ENCODE measurements at places on chromosomes 4 and X. TPM values are rescaled to one million over a fixed set of nuclear protein-coding genes. Genes with fewer than 3 reads are reported as not detected.
A peak's percentile ranks its signal among the peaks of the same experiment; 100 is the strongest.

GRCh38 chrX:16914058-16914457 is 32.4 kb upstream of the REPS2 start:
- no peak overlapping the region for H3K27ac ChIP-seq
- H3K4me1 ChIP-seq, result no peaks in the 10 kb centered on the region
- no peaks in the 10 kb centered on the region for H3K36me3 ChIP-seq

GRCh38 chr4:89889289-89889688 is 5.4 kb upstream of the MMRN1 start:
- H3K4me3 ChIP-seq, result no peak overlapping the region
- H3K27me3 ChIP-seq, result no peaks in the 10 kb centered on the region
- no peaks in the 10 kb centered on the region for H3K4me1 ChIP-seq
- H3K27ac ChIP-seq, result no peak overlapping the region
- no peaks in the 10 kb centered on the region for H3K36me3 ChIP-seq

The EXOC1L gene
- total RNA-seq, result not detected

The FAM47A gene
- total RNA-seq, result not detected

DNA sequence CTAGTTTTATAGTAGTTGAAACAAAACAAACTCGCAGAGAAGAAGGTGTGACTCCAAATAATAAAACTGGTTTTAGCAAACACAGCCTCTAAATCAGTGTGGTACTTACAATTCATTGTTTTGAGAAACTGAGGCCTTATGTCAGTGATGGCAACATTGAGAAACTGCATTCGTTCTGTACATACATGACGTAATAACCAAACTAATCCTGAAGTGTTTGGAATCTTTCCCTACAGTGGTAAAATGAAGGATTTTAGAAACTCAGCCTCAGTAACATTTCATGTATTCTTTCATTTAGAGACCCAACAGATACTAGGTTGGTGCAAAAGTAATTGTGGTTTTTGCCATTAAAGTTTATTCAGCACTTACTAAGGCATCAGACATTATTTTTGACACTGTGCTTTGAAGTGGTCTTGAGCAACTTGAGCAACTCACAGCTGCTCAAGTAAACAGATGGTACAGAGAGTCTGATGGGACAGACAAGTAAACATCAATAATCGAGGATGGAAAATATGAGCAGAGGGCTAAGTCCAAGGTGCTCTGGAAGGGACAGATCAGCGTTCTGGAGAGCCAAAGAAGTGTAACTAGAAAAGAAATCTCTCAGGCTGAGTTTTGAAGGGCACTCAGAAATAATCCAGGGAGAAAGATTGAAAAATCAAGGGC is 390.8 kb upstream of the BOD1L1 start:
- no peak overlapping the region for H3K4me3 ChIP-seq
- H3K27ac ChIP-seq, result no peak overlapping the region
- no peaks in the 10 kb centered on the region for H3K4me1 ChIP-seq
- H3K27me3 ChIP-seq, result no peaks in the 10 kb centered on the region
- no peaks in the 10 kb centered on the region for H3K36me3 ChIP-seq

GRCh38 chr4:95949136-95949765 is 109.4 kb downstream of the PDHA2 start:
- no peaks in the 10 kb centered on the region for H3K27me3 ChIP-seq
- no peaks in the 10 kb centered on the region for H3K36me3 ChIP-seq
- DNase-seq, result no peak
- H3K27ac ChIP-seq, result no peak overlapping the region
- H3K4me1 ChIP-seq, result 0 out of 2 replicates have a peak, but pooled peaks cover 3% of the 10 kb centered on the region
- no peak overlapping the region for H3K4me3 ChIP-seq

GRCh38 chrX:41184312-41184711 is 99.1 kb downstream of the USP9X start:
- no peaks in the 10 kb centered on the region for H3K27me3 ChIP-seq
- no peak overlapping the region for H3K27ac ChIP-seq
- no peak for DNase-seq
- H3K4me3 ChIP-seq, result no peak overlapping the region

- no peak for DNase-seq
- H3K27ac ChIP-seq, result no peak overlapping the region
- H3K36me3 ChIP-seq, result no peaks in the 10 kb centered on the region
- H3K4me3 ChIP-seq, result no peak overlapping the region
- H3K27me3 ChIP-seq, result no peaks in the 10 kb centered on the region
Observed at GRCh38 chr4:188268131-188268908, 129.1 kb downstream of the TRIML1 start.

The GPR50 gene
- not detected for total RNA-seq

GRCh38 chr4:141346144-141346543 is 125.4 kb downstream of the ZNF330 start:
- DNase-seq, result peak; percentile 11
- H3K4me3 ChIP-seq, result no peak overlapping the region
- H3K4me1 ChIP-seq, result no peaks in the 10 kb centered on the region
- no peaks in the 10 kb centered on the region for H3K36me3 ChIP-seq

GRCh38 chrX:42772874-42773273 is 5.1 kb downstream of the PPP1R2C start:
- no peak for DNase-seq
- no peak overlapping the region for H3K4me3 ChIP-seq
- no peaks in the 10 kb centered on the region for H3K4me1 ChIP-seq
- H3K27me3 ChIP-seq, result no peaks in the 10 kb centered on the region
- no peak overlapping the region for H3K27ac ChIP-seq

DNA sequence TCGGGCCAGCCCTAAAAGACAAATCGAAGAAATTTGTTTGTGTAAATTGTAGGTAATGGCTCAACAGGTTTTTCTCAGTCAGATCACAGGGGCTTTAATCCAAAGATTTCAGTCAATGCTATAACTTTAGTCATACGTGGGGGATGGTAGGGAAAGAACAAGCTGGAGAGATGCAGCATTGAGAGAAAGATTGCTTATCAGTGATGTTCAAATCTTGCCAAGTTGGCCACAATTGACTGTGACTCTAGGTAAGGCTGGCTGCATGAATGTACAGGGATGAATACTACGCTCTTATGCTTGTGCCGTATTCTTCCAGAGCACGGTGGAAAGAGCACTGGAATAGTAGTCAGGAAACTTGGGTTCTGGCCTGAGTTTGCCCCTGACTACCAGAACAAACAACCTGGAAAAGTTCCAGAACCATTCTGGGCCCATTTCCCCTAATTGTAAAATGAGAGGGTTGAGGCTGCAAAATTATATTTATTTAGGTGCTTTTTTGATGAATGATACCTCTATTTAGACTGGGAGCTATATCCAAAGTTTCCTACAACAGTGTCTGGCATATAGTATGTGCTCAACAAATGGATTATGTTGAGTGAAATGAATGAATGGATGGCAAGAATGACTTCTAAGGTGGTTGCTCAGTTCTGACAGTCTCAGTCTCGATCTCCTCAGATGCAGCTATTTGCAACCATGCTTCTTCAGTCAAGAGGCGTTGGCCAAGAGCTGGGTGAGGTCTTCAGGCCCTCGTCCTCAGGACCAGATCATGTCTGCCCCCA is 44.4 kb downstream of the TSC22D3 start:
- no peak overlapping the region for H3K27ac ChIP-seq
- H3K4me1 ChIP-seq, result no peaks in the 10 kb centered on the region
- DNase-seq, result no peak
- no peaks in the 10 kb centered on the region for H3K36me3 ChIP-seq
- H3K4me3 ChIP-seq, result no peak overlapping the region
- no peaks in the 10 kb centered on the region for H3K27me3 ChIP-seq

- H3K36me3 ChIP-seq, result no peaks in the 10 kb centered on the region
- no peak for DNase-seq
- H3K4me1 ChIP-seq, result peaks cover 7% of the 10 kb centered on the region
- H3K27me3 ChIP-seq, result no peaks in the 10 kb centered on the region
- no peak overlapping the region for H3K27ac ChIP-seq
Observed at GRCh38 chr4:797066-797465, 28.9 kb downstream of the CPLX1 start.

The EREG gene
- total RNA-seq, result 35.5 TPM

DNA sequence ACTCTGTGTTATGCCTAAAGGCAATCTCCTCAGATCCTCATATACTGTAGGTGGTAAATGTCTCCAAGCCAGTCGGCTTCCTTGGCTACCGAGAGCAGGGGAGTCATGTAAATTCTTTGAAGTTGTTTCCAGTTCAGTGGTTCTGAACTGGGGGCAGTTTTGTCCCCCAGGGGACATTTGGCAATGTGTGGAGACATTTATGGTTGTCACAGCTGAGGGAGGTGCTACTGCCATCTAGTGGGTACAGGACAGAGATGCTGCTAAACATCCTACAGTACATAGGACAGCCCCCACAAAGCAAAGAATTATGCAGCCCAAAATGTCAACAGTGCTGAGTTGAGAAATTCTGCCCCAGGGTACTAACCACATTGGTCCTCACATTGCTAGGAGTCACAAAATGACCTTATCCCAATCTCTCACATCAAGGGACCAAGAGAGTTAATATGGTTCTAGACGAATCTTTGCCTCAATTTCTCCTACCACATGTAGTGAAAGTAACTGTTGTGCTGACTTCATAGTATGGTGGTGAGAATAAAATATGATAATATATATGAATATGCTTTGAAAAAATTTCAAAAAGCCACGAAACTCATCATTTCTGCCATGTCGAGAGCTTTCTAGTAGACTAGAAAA is 104.4 kb upstream of the ARHGAP24 start:
- H3K4me3 ChIP-seq, result no peak overlapping the region
- DNase-seq, result peak; percentile 43
- H3K4me1 ChIP-seq, result no peaks in the 10 kb centered on the region
- no peaks in the 10 kb centered on the region for H3K36me3 ChIP-seq

The PNMA6F gene
- not detected for total RNA-seq

DNA sequence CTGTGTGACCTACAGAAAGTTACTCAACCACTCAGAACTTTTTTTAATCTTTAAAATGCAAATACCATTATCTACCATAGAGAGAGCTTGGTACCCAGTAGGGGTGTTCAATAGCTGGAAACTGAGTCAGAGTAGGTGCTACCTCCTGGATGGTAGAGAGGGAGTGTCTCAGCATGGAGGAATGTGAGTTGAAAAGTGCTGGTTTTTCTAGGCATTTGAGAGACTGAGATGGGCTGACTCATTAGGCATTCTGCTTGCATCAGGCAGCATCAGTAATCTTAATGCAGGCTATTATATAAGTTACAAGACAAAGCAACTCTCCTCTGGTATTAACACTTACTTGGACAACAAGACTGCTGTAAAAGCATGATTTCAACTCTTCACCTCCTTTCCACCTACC is 70.9 kb upstream of the ARHGEF9 start:
- no peaks in the 10 kb centered on the region for H3K4me1 ChIP-seq
- no peaks in the 10 kb centered on the region for H3K27me3 ChIP-seq
- no peak for DNase-seq

- no peak for DNase-seq
- no peaks in the 10 kb centered on the region for H3K27me3 ChIP-seq
- no peak overlapping the region for H3K4me3 ChIP-seq
- no peak overlapping the region for H3K27ac ChIP-seq
Observed at GRCh38 chr4:145302725-145303124, 122.3 kb upstream of the OTUD4 start.

- no peaks in the 10 kb centered on the region for H3K4me1 ChIP-seq
- DNase-seq, result no peak
- H3K36me3 ChIP-seq, result no peaks in the 10 kb centered on the region
- H3K27ac ChIP-seq, result no peak overlapping the region
- no peak overlapping the region for H3K4me3 ChIP-seq
Observed at GRCh38 chrX:26562156-26562555, 346.2 kb downstream of the MAGEB5 start.

- H3K4me3 ChIP-seq, result no peak overlapping the region
- H3K4me1 ChIP-seq, result no peaks in the 10 kb centered on the region
- no peak for DNase-seq
- no peaks in the 10 kb centered on the region for H3K36me3 ChIP-seq
- no peaks in the 10 kb centered on the region for H3K27me3 ChIP-seq
Observed at GRCh38 chrX:110276778-110277177, 41.1 kb downstream of the AMMECR1 start.

The MAGED4 gene
- not detected for total RNA-seq
